ENCODE measurements at places on chromosomes 12 and 14.
A peak's percentile ranks its signal among the peaks of the same experiment; 100 is the strongest.

GRCh38 chr12:131725503-131725902, 14.6 kb downstream of the SFSWAP start:
- no peak for DNase-seq

GRCh38 chr14:67666750-67667449, 7.5 kb downstream of the VTI1B start:
- peak; percentile 71 for DNase-seq

DNA sequence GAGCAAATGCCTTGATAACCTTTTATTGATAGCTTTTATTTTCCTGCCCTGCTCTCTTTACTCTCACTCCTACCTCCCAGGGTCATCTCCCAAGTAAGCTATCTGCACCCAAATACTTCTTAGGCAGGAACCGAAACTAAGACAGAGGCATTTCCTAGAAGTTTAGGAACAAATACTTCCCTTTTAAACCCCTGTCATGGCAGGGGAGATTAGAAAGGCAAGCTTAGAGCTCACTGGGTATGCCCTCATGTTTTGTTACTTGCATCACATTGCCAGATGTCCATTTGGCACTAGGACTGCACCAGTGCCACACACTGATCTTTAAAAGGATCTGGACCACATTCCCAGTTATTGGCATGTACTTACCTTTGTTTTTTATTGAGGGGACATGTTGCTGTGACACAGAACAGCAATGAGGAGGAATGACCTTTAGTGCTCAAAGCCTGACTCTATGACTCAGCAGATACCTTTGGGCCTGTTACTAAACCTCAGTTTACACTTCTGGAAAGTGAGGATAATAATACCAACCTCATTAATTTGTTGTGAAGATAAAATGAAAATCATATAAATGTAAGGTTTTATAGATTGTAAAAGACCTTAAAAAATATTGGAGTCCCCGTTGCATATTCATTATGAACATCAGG, 40.9 kb upstream of the MBIP start:
- DNase-seq: peak; percentile 51

- DNase-seq: peak; percentile 68
Observed at GRCh38 chr12:5745251-5745888, 199.7 kb downstream of the ANO2 start.

GRCh38 chr14:75176142-75176820, at the start of gene TMED10:
TSS of gene TMED10 (minus strand) at chr14:75176612. CDS start at chr14:75176579, 33 bp downstream.
- peak; percentile 95 for DNase-seq

DNA sequence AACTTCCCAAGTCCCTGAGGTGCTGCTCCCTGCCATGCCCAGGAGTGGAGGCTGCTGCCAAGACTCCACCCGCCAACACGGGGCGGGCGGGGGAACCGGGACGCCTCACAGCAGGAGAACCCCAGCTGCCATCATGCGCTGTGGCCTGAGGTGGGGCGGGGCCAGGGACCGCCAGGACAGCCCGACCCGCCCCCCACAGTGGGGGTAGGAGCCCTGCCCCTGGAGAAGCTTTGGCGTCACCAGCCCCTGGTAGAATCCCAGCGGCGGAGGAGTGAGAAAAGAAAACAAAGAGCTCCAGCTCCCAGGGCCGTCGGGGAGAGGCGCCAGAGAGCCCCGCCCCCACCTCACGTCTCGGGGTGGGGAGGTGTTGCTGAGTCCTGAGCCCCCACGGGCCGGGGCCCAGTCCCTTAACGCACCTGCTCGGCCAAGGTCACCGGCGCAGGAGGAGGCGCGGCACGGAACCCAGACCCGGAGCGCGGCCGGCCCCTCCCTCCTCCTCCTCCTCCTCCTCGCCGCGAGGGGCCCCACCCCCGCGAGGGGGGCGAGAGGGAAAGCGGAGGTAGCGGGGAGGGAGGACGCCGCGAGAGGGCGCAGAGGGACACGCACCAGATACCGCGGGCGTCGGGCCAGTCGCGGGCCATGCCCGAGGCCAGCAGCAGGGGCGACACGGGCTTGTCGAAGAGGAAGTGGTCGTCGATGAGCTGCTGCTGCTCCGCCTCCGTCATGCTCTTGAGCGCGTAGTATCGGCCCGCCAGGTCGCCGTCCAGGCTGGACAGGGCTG, 1.8 kb downstream of the CKB start:
- DNase-seq: peak; percentile 82
